ENCODE measurements at places on chromosomes 7 and 10.

DNA sequence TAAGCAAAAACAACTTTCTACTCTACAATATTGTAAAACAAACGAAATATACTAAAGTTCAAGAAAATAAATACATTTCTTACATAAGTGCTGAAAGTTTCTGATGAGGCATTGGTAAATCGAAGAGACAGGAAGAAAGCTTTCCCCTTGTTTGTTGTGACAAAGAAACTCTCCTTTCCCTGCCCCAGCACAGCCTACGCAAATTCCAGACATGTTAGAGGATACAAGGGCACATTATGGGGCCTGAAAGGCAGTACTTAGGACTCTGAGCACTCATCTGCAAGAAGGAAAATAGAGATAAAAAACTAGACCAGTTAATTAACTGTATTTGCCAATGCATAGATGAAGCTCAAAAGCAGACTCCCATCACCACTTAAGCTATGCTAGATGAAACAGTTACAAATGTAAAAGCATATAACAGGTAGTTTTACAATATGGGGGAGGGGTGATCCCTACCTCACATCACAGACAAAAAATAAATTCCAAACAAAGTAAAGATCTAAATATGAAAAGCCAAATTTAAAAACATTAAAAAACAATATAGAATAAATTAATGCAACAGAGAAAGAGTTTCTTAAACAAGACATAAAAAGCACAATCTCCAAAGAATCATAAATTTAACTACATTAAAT, 21.8 kb downstream of the ARHGAP19 start:
- DNase-seq, result no peak

DNA sequence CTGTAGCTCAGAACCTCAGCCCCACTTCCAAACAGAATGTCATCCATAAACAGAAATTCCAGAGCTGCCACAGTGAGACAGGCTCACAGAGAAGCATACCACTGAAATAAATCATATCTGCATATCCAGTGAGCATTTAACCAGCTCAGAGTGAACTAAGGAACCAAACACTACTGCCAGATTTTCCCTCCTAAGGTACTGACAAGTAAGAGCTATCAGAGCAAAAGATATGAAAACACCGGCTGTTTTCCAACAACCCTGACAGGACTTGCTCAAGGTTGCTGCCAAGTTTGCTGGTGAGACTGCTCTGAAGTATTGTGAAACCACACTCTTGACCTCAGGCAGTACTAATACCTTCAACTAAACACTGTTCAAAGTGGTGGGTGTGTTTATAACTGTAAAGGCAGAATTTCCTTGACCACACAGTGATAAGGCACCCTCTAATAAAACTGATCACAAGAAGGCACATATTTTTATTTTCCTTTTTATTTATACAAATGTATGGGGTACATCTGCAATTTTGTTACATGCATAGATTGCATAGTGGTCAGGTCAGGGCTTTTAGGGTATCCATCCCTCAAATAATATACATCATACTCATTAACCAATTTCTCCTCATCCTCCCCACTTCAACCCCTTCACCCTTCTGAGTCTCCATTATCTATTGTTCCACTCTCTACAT, 18.3 kb downstream of the SGMS1 start:
- peak; percentile 61 for DNase-seq

DNA sequence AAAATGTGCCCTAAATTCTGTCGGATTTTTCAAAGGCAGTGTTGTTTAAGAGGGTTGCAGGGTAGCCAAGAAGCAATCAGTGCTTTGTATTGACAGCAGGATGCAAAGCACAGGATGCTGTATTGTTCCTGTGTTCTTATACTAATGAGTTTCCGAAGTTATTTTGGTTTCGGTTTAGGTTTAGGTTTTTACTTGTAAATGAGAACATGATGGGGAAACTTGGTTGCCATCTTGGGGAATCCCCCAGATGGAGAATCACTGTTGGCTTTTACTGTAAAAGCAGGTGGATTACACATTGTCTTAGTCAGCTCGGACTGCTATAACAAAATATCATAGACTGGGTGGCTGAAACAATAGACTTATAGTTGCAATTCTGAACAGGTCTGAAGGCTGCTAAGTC, 72.1 kb downstream of the INHBA start:
- DNase-seq, result no peak

DNA sequence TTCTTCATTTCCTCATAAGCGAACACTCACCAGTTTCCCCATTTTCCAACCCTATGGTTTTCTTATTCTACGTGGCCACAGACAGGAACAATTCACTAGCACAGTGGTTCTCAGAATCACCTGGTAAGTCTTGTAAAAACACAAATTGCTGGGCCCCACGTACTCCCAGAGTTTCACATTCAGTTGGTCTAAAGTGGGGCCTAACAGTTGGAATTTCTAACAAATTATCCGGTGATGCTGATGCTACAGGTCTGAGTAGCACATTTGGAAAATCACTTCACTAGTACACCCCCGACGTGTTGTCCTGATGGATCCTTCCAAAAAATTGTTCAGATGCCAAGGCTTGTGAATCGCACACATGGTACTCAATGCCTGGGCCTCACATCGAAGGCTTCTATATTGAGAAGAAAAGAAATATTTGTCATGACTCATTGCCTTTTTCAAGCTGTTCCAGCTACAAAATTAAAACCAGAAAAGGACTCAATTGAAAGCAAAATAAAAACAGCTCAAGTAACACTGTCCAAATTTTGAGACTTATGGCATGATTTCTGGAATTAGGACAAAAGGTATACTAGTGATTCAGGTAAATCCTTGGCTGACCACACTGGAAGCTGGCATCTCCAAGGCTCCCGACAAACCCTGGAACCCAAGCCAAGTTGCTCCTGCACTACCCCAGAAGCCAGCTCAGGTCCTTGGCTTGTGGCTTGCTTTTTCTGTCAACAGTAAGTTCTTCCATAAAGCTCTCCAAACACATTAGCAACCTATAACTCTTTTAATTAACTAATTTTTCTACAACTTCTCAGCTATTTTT, 12.9 kb upstream of the VIM start:
- DNase-seq, result no peak

DNA sequence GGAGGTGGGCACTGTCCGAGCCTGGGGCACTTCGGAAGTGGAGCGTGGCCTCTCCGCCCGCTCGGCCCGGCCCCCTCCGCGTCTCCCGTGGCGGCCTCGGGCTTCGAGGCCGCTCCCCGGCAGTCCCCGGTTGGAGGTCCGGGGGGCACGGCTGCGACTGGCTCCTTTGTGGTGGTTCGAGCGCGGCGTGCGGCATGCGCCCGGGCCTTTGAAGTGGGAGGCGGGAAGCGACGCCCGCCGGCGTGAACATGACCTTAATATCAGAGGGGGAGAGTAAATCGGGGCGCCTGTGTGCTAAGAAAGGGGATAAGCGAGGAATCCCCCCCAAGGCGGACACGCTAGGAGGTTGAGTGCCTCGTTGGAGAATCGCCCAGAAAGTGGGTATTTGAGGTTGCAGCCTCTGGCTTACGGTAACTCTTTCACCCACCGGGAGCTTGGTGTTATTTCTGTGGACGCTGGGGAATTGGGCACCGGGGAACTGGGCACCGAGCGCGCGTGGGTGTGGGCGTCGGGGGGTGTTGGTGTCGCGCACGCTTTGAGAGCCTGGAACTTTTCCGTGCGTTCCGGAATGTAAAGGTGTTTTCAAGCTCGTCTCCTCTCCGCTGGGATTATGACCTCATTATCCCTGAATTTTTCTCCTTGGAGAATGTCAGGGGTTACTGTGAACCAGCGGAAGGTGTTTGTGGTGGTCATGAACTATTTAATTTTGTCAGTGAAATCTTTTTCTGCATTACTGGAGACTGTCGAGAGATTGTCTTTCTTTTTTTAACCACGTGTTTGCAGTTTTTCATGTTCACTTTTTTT, 660 bp downstream of the SUV39H2 start:
- DNase-seq, result peak; percentile 24

- no peak for DNase-seq
Measured at GRCh38 chr10:46528171-46528671, 28.2 kb downstream of the GPRIN2 start.

- DNase-seq, result no peak
Measured at GRCh38 chr10:11403116-11403515, 208.3 kb downstream of the USP6NL start.

DNA sequence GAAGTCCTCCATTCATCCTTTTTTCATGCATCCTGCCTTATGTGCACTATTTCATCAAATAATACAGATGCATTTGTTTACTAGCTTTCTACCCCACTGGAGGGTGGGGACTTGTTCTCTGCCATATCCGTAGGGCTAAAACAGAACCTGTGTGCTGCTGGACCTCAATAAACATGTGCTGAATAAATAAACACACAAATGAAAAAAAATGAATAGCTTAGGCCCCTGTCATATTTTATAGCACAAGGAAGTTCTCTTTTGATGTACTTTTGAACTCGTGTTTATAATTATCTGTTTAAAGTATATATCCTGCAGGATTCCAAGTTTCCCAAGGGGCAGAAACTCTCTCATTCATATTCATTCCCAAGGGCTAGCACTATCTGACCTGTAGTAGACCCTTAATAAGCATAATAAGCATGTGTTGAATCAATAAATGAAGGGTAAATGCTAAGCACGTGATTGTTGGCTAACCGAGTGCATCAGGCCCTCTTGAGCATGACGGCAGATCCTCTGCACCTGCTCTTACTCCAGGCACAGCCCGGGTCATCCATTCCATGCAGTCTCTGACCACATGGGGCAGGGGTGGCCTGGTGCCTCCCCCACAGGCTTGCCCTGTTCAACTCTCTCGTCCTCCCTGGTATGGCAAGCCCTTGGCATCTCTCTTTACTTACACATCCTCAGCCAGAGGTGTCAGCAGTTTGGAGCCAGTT, 474.1 kb upstream of the ZMIZ1 start:
- no peak for DNase-seq

GRCh38 chr10:95559471-95559870, 1.7 kb downstream of the SORBS1 start:
- DNase-seq, result no peak

- DNase-seq, result no peak
Measured at GRCh38 chr7:30923009-30923773, 11.5 kb downstream of the AQP1 start.

- DNase-seq, result no peak
Measured at GRCh38 chr7:101235522-101235921, 2.1 kb downstream of the CLDN15 start.

GRCh38 chr10:37703833-37704382, 153.5 kb downstream of the ZNF248 start:
- DNase-seq, result no peak

- no peak for DNase-seq
Measured at GRCh38 chr10:70564901-70565351, 37.6 kb downstream of the PRF1 start.

DNA sequence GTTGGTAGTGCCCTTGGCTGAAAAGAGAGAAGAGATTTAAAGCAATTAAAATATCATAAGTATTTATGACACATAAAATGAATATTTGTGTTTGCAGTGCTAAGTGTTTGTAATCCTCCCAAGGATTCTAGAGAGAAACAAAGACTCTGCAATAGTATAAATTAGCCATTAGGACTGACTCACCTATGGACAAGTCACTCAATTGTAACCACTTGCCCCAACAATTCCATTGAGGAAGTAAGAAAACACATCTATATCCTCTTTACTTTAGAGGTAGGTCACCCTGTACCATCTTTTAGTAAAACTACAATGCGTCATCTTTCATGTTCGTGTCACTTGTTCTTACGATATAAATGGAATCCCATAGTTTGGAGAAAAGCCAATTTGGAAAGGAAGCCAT, 85.7 kb upstream of the INHBA start:
- DNase-seq, result no peak

- DNase-seq, result no peak
Measured at GRCh38 chr10:51321980-51322379, 247.7 kb downstream of the PRKG1 start.

GRCh38 chr7:140005754-140006503, 56.8 kb downstream of the PARP12 start:
- DNase-seq, result peak; percentile 61

- no peak for DNase-seq
Measured at GRCh38 chr10:4194231-4194630, 409.2 kb upstream of the KLF6 start.

GRCh38 chr7:22146961-22147512, 201.3 kb upstream of the CDCA7L start:
- DNase-seq, result no peak

DNA sequence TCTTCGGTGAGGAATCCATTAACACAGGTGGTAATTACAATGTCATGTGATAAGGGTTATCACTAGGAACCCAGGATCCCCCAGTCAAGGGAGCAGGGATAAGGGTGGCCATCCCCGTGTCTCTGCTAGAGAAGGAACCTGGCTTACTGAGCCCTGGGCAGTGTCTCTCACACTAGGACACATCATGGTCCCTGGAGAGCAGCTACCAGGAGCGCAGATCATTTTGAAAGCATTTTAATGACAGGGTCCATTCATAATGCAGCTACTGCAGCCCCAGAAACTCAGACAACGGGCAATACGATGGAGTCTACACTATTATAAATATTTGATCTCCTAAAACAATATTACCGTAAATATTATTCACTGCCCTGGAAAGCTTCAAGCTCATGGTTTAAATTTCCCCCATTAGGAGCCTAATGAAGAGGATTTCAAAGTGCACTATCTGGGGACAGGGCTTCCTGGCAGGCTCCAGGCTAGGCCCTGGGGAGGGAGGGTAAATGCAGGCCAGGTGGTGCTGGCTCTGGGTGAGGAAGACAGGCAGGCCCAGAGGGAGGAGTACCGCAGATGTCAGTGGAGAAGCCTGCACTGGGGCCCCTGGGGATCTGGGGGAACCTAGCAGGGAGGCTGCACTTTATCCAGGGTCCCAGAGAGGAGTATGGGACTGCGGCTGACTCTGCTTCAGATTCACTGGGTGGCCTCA, 52.6 kb upstream of the LOXL4 start:
- DNase-seq, result no peak

DNA sequence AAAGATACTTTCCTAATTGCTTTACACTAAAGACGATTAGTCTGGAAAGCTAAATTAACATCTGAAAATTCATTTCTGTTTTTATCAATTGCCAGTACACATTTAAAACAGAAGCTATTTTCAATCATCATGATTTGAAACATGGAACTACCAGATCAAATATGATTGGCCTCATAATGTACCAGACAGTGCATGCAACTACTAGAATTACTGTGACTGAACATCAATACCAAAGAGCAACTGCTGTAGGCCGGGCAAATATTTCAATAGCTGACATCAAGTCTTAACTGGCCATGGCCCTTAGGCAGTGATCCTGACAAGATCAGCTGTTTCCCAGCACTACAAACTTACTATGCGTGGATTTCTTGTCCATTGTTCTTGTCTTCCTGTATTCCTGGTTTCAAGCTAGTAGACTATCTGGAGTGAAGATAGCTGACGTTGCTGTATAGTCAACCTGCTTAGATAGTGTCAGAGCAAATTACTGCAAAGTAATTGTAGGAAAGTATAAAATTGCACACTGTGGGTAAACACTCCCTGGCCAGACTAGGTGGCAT, 21.7 kb upstream of the WNT16 start:
- no peak for DNase-seq

DNA sequence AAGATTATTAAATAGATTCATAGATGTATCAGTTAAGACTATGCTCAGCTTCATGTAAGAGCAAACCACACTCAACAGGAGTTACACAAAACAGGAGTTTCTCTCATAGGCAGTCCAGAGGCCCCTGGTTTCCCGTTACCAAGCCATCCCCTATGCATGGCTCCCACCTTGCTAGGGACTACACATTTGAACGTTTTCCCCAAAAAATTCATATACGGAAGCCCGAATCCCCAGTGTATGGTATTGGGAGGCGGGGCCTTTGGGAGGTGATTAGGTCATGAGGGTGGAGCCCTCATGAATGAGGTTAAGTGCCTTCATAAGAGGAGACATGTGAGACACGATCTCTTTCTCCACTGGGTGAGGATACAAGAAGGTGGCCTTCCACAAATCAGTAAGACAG, 29.1 kb downstream of the RSU1 start:
- DNase-seq, result no peak

- no peak for DNase-seq
Measured at GRCh38 chr10:3747248-3747960, 37.6 kb downstream of the KLF6 start.

- DNase-seq, result no peak
Measured at GRCh38 chr7:116571037-116571436, 46.2 kb downstream of the CAV1 start.

All from HT-29 (cell line).